ENCODE measurements at places on chromosomes 2 and 18. TPM values are rescaled to one million over a fixed set of nuclear protein-coding genes. Genes with fewer than 3 reads are reported as not detected.
A peak's percentile ranks its signal among the peaks of the same experiment; 100 is the strongest.

- peak overlapping the region; percentile 84 for H3K27ac ChIP-seq
- H3K4me1 ChIP-seq = peaks cover 20% of the 10 kb centered on the region
- peaks cover 5% of the 10 kb centered on the region for H3K27me3 ChIP-seq
- H3K4me3 ChIP-seq = peak overlapping the region; percentile 97
- DNase-seq = no peak
- peaks cover 15% of the 10 kb centered on the region for H3K36me3 ChIP-seq
Measured at GRCh38 chr2:88690591-88691338, 708 bp upstream of the RPIA start.

DNA sequence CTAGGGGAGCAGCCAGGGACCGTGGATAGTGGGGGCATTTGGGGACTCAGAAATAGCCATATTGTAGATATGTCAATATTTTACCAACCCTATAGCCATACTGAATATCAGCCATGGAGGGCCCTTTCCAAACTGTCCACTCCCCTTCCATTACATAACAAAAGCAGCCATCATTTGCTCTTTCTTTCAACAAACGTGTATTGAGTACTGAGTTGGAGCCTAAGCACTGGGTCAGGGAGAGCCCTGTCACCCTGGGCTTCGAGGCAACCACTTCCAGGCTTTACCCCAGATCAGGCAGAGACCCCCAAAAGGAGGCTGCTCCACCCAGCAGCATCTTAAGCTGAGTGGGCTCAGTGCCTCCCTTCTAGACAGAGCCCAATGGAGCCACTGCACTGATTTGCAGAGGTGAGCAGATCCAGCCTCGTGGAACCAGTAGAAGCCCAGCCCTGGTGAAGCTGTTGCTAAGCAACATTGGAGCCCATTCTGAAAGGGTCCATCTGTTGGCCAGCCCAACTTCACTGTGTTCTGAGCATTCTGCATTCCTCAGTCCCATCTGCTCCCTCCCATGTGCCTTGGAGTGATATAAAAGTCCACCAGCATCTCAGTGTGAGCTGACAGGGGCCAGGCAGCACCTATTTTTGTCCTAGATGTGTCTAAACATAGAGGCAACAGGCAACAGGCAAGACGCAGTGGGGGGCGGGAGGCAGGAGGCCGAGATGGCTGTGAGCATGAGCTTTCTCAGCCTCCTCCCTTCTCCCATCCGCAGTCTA is 112.1 kb downstream of the PLB1 start:
- H3K27ac ChIP-seq = no peak overlapping the region
- H3K36me3 ChIP-seq = peaks cover 7% of the 10 kb centered on the region
- no peak for DNase-seq
- H3K4me3 ChIP-seq = no peak overlapping the region
- peaks cover 31% of the 10 kb centered on the region for H3K4me1 ChIP-seq

DNA sequence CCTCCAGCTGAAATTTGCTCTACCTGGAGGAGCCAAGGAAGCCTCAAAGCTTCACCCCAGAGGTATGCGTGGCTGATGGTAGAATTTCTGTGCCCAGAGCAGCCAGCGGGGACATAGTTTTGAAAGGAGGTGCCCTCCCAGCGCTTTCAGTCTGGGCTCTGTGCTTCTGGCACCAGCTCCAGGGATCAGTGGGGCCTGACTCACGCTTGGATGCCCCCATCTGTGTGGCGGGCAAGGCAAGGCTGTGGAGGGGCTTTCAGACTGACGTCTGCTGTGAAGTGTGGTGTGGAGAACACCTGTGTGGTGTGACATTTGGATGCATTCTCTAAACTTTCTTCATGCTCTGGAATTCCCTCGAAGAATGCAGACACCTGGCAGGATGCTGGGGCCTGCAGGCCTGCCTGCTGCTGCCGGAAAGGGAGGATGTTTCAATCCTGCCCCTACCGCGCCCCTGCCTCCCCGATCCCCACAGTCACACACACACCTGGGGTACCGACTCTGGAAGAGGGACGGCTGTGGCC is 84.1 kb downstream of the CTIF start:
- DNase-seq = no peak
- H3K36me3 ChIP-seq = peaks cover 20% of the 10 kb centered on the region
- no peak overlapping the region for H3K27ac ChIP-seq
- peaks cover 11% of the 10 kb centered on the region for H3K4me1 ChIP-seq
- H3K4me3 ChIP-seq = no peak overlapping the region

DNA sequence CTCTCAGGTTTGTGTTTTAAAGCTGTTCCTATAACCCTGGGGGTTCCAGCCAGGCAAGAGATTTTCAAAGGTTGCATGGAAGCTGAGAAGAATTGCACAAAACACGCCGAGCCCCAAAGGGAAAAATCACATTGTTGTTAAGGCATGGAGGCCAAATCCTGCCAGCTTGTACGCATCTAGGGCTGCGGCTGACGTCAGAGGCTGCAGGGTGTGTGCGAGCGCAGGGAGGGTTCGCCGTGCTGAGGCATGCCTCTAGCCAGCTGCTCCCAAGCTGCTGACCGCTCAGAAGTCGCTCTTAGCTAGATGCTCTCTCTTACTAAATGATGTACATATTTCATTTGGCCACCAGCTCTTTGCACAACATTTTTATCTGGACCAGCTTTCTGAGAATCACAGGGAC is 191.8 kb downstream of the LPIN1 start:
- H3K36me3 ChIP-seq = no peaks in the 10 kb centered on the region
- H3K4me1 ChIP-seq = peaks cover 3% of the 10 kb centered on the region
- H3K27ac ChIP-seq = no peak overlapping the region
- no peak overlapping the region for H3K4me3 ChIP-seq
- DNase-seq = no peak

- no peak overlapping the region for H3K27ac ChIP-seq
- no peak for DNase-seq
- peaks cover 3% of the 10 kb centered on the region for H3K27me3 ChIP-seq
- no peaks in the 10 kb centered on the region for H3K4me1 ChIP-seq
Measured at GRCh38 chr2:176595986-176596385, 326.7 kb downstream of the MTX2 start.

- no peak overlapping the region for H3K27ac ChIP-seq
- peak; percentile 22 for DNase-seq
- peaks cover 15% of the 10 kb centered on the region for H3K4me1 ChIP-seq
- H3K27me3 ChIP-seq = peaks cover 18% of the 10 kb centered on the region
- no peak overlapping the region for H3K4me3 ChIP-seq
Measured at GRCh38 chr18:48138210-48138609, 207.8 kb upstream of the SMAD2 start.

GRCh38 chr18:46894124-46894523 is 23.2 kb downstream of the PIAS2 start:
- peaks cover 16% of the 10 kb centered on the region for H3K36me3 ChIP-seq
- no peak for DNase-seq
- peaks cover 7% of the 10 kb centered on the region for H3K4me1 ChIP-seq

DNA sequence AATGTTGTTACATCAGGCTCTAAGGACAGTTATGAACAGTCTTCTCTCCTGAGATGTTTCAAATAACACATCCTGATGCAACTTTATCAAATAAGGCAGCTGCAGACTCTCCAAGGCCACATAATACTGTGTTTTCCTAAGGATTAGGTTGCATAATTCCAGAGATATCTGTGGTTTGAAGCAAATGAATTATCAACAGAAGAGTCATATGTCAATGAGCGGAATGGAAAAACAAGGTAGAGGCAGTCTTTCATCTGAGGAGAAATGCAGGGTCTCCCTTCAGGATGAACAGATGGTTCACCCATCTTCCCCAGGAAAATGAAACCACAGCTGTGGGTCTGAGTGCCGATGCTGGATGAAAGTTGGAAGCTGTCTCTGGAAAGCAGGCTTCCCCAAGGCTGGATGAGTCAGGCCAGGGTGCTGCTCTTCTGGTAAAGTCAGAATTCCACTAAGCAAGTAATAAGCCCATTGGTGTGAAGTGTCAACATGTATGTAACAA is 22.2 kb downstream of the LYG1 start:
- no peak for DNase-seq
- H3K36me3 ChIP-seq = peaks cover 20% of the 10 kb centered on the region
- no peaks in the 10 kb centered on the region for H3K27me3 ChIP-seq
- no peak overlapping the region for H3K27ac ChIP-seq
- peaks cover 7% of the 10 kb centered on the region for H3K4me1 ChIP-seq
- H3K4me3 ChIP-seq = peak overlapping the region; percentile 4

The NPAS2 gene
- 70.1 TPM for total RNA-seq

Measured in endothelial cell (in vitro differentiated cells).